ENCODE measurements at places on chromosomes 2 and 18.

- peak; percentile 94 for DNase-seq
These were observed at the start of gene ZNF407 for GRCh38 chr18:74597662-74598349. ZNF407 (plus strand) TSS chr18:74597870; CDS start chr18:74631020, 33,150 bp downstream.

GRCh38 chr2:46366668-46367052 is 69.5 kb downstream of the EPAS1 start:
- no peak for DNase-seq

- DNase-seq, result no peak
These were observed 12.7 kb upstream of the CDH19 start for GRCh38 chr18:66616523-66616983.

DNA sequence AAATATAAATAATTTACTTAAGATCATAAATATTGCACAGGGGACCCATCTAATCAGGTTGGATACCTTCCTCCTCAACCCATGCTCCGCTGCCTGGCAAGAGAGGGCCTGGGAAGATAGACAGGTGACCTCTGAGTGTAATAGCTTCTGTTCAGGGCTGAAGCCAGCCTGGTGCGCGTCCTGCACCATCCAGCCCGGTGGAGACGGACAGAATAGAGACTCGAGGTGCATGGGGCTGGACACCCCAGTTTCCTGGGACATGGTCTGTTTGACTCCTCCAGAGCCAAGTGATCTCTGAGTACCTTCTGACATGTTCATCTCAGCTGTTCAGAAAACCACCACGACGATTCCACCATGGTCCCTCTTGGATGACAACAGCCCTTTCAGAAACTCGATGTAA is 209.3 kb upstream of the MYT1L start:
- no peak for DNase-seq

- DNase-seq, result no peak
These were observed 81.4 kb downstream of the CABYR start for GRCh38 chr18:24220318-24220688.
